A549 (cell line): ENCODE measurements at places on chromosomes 5 and 9.

DNA sequence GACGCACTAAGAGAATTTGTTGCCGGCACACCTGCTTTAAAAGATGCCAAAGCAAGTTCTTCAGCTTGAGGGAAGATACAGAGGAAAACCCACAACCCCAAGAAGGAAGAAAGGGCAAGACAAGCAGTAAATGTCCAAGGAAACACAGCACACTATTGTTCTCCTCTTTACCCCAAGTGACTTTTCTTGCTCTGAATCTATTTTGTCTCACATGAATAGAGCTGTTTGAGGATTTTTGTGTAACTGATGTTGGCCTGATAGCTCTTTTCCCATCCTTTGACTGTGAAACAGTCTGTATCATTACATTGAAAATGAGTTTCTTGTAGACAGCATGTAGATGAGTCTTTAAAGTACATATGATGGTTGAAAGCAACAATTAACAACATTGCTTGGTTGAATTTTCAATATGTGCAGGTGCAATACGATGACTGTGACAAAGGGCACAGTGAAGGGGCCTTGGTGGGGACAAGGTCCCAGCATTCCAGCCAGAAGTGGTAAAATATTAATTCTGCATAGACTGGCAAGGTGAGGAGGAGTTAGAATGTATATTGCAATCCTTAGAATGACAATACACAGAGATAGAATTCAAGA is 16.8 kb upstream of the CEP72 start:
- no peak for DNase-seq

DNA sequence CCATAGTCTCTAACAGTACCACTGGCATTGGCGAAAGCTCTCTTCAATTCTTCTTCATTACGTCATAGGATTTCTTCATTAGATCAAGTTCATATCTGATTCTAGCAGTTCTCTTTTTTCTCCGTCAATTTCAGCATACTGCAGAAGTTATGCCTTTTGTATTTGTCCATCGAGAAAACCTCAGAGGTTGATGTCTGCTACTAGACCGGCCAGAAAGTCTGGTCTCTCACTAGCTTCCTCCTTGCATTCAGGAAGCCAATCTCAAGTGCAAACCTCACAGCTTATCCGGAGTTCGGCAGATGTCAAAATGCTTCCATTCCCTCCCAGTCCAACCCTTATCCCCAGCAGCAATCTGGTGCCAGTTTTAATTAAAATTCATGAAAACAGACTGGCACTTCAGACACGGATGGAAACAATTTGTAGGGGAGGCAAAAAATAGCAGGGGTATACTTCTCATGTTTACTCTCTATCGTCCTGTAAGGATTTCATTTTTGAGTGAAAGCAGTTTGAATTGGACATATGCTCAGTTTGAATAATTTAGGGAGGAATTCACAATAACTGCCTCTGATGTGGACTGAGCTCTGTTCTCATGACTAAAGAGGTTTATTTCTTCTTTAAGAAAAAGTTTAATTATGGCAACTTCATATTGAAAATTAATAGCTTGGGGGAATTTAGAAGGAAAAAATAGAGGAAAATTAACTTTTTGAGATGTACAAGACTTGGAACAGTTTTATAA is 56.4 kb upstream of the TMC1 start:
- DNase-seq: no peak

- DNase-seq: no peak
Observed at GRCh38 chr9:70382709-70383605, 31.5 kb downstream of the KLF9 start.

DNA sequence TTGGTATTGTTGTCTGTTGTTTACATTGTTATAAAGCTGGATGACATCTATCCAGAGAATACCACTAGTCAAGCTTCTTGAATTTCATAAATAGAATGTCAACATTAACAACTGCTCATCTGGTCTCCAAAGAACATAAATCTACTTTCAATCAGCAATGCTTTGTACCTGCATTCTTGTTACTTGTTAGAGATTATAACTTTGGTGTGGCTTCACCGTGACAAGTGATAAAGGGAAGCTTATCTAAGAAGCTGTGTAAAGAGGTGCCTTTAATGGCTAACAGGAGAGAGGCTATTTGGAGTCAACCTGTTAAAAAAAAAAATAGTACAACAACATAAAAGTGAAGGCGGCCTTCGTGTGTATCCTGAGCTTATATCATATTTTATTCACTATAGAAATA is 41.8 kb downstream of the MUSK start:
- DNase-seq: no peak

- no peak for DNase-seq
Observed at GRCh38 chr9:71677209-71677608, 91.1 kb downstream of the CEMIP2 start.

DNA sequence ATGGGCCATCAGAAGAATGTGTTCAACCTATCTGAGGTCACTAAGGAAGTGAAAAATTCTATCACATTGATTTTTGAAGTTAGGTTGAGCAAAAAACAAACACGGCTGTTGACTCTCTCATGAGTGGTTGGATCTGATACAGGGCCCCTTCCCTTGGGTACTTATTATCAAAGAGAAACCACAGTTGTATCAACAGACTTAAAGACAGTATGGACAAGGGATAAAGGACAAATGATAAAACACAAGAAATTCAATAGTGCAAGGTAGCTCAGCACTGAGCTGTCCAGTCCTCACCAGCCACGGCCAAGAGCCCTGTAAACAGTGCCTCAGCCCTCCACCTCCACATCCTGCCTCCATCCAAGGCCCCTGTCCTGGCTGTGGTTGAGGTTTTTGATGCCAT is 86.9 kb downstream of the UBE2QL1 start:
- no peak for DNase-seq

- no peak for DNase-seq
Observed at GRCh38 chr9:89425024-89425805, 72.7 kb downstream of the SEMA4D start.
